T-helper 1 cell (primary cell): ENCODE measurements at places on chromosomes 2 and 18.

DNA sequence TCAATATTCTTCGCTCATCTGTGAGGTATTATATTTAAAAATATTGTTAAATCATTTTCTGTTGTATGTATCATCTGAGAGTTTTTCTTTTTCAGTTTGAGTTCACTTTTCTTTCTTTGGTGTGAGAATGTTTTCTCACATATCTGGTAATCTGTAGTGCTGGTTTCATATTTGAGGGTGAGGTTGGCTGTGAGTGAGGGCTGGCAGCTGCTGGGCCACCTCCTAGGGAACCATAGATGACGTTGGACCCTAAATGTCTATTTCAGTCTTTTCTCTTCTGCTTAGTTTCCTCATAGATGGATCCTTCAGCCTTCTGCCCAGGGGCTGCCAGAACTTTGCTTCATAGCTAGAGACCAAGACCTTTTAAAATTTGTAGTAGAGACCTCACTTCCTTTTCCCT, 33.5 kb downstream of the MGAT5 start:
- DNase-seq: no peak

DNA sequence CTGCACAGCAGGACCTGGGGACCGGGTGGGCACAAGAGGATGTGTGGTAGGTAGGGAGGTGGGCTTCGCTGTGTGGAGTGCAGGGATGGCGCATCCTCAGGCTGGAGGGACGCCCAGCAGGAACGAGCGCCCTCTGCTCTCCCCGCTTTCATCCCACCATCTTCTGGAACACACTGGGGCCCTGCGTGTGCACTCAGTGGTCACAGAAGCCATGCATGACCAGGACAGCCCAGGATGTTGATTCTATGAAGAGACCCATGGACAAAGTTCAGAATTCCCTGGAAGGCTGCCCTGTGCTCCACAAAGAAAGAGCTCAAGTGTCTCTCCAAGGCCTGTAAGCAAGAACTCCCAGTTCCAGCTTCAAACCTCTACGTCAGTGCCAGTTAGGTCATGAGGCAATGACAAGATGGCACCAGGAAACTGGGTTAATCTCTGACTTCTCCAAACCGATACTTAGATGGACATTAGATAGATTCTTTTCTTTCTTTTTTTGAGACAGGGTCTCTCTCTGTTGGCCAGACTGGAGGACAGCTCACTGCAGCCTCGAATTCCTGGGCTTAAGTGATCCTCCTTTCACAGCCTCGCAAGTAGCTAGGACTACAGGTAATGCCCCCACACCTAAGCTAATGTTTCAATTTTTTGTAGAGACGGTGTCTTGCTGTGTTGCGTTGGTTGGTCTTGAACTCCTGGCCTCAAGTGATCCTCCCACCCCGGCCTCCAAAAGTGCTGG, 3.4 kb downstream of the SLC66A2 start:
- no peak for DNase-seq

- no peak for DNase-seq
These were observed 287.9 kb upstream of the KLHL29 start for GRCh38 chr2:23096906-23097602.

GRCh38 chr2:3044587-3045317, 332.9 kb downstream of the EIPR1 start:
- DNase-seq: no peak

- no peak for DNase-seq
These were observed 51.9 kb upstream of the SLC38A11 start for GRCh38 chr2:165007161-165007744.

DNA sequence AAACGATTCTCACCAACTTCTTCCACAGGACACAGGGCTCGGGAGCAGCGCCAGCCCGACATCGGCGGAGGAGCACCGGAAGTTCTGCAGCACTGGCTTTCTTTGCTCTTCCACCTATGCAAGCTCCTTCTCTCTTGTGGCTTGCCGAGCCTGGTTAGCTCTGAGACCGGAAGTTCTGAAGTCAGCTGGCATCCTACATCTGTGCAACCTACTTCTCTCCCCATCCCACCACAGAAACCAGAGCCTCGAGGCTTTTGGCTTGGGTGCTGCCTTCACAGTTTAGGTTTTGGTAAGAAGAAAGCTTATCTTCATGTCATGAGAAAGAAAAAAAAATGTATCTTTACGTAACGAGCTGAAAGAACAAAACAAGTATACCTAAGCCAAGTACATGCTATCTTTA, 111.7 kb downstream of the ANKRD44 start:
- peak; percentile 69 for DNase-seq

DNA sequence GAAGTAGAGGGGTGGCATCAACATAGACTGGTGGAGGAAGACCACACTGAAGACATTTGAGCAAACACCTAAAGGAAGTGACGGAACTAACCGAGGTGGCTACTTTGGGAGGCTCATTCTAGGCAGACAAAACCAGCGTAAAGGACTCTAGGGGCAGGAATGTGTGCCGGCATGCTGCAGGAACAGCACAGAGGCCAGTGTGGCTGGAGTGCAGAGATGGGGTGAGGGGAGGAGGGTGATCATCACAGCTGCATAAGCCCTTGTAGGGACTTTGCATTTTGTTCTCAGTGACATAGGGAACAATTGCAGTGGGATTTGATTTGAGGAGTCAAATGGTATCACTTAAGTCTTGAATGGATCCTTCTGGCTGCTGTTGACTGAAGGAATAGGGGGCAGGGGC, 253.5 kb downstream of the NCKAP5 start:
- no peak for DNase-seq

DNA sequence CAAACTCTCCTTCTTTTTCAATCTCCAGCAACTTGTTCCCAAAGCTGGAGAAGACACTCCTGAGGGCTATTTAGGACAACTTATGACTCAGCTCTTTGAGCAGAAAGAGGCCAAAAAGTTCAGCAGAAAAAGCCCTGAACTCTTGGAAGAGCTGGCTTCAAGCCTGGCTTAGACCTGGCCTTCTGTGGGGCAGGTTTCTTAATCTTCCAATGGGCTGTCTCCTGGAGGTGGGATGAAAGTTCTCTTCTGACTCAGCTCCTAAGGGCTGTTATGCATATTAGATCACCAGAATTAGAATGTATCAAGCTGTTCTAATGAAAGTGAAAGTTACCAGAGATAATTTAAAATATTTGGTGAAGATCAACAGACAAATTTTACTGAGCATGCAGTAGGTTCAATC, 129.4 kb downstream of the RAD51AP2 start:
- DNase-seq: no peak

- no peak for DNase-seq
These were observed 84.1 kb downstream of the TRABD2A start for GRCh38 chr2:84796798-84797197.

DNA sequence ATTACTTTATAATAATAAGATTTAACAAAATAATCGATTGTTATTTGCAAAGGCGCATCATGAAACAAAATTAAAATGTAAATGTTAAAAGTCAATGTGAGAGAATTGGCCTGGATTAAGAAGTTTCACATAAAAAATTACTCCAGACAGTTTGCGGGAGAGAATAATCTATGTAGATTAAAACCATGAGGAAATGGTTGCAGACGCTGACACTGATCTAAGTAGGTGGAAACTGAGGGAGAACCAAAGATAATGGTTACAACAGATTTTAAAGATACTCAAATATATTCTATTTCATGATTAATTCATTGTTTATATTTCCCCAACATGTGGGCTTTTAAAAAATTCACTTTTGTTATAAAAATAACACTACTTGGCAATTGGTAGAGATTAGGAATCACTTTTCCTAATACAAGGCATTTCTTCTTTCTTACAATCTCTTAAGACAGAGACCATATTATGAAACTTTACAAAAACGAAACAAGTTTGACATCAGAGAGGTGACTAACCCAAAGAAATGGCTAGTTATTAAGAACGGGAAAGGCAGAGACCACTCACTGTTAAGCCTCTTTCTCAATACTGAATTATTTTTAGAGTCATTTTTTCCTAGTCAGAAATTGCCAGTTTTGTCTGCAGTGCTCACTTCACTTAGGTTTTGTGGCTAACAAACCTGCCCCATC, 1.6 kb downstream of the KANSL1L start:
- no peak for DNase-seq

DNA sequence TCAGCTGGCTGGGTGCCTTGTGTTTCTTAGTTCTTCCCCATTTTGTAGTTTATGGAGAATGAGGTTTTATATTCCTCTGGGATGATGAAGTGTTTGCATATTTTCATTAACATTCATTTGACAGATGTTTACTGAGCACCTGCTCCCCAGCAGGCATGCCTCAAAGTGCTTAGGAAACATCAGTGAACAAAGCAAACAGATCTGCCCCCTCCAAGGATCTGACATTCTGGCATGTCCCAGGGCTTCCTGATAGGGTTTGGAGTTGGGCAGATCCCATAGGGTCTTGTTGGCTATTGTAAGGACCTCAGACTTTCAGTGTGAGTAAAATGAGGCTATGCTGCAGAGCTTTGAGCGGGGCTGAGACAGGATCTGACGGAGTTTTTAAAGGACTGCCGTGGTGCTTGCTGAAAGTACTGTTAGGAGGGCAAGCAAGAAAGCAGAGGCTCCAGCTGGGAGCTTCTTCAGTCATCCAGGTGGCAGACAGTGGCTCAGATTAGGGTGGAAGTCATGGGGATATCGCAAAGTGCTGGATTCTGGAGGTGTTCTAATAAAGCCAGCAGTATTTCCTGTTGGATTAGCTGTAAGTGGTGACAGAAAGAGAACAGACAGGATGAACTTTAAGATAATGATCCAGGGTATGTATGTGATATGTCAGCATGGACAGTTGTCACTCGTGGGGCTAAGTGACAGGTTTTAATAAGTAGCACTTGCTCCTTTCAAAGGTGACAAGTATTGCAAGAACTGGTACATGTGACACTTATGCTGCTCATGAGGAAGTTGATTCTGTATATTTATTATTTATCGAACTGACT, 11.3 kb upstream of the IAH1 start:
- no peak for DNase-seq

GRCh38 chr18:48864876-48865275, 85.9 kb downstream of the SMAD7 start:
- DNase-seq: no peak

DNA sequence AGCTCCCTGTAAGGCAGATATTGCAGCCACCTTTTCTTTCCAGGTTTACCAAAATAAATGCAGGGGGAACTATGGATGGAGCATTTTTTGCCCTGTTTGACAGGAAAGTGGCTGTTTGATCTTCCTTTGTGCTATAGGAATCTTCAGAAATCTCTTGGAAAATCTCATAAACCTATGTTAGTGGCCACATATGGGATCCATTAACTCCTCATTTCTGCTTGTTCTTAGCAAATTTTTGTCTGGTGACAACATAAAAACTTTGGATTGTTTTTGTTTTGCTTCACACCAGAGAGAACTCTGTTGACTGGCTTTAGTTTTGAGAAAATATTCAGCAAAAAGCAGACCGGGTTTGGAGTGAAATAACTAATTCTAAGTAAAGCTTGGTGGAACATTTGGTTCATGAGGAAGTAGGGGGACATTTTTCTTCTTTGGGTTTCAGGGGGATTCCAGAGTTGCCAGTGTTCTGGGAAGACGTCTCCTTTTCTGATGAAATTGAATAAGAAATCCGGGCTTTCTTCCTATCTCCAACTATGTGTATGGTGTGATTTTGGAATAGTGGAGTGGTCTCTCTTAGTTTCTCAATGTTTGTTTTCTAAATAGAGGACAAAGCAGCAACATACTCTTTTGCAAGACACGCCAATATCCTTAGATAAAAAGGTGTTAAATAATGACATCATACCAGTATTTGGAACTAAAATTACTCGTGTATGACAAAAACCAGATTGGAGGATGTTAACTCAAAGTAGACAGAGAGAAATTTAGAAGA, 174.4 kb downstream of the ICOS start:
- no peak for DNase-seq
